ENCODE measurements at places on chromosomes 1 and 21. TPM values are rescaled to one million over a fixed set of nuclear protein-coding genes. Genes with fewer than 3 reads are reported as not detected.

DNA sequence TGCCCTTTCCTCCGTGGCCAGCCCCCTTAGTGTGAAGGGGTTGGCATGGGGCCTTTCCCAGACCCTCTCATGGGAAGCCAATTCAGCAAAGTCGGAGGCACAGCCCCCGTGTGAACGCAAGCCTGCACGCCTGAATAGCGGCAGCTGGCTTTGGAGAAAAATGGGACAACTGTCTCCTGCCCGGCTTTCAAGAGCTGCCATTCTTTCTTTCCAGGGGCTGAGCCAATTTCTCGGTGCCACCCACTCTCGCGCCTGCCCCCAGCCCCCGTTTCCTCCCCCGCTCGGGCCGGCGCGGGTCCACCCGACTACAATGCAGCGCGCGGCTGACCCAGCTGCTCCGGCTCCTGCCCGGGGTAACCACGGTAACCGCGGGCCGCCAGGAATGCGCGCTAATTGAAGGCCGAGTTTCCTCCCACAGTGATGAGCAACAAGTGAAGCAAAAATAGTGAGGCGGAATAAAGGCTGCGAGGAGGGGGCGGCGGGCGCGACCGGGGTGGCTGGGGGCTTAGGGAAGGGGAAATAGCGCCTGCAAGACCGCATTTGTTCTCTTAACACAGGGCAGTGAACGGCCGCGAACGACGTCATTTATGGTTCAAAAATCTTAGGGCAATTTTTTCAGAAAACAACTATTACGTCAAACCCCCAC, 27.8 kb downstream of the ILDR2 start:
- DNase-seq, result no peak

DNA sequence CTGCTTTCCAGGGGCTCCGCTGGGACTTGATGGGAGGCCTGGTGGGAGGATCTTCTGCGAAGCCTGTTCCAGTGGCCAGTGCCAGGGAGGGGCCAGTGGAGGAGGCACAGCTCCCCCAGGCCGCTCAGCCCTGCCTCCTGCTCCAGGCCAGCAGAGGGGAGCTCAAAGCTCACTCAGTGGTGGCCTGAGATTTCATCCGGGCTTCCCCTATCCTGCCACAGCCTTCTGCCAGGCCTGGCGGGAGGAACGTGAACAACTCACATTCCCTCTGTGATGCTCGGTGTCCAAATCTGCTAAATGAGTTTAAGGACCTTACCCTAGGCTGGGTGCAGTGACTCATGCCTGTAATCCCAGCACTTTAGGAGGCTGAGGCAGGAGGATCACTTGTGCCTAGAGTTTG, 3.3 kb downstream of the CLCNKB start:
- no peak for DNase-seq

GRCh38 chr1:64757213-64757612, 12.3 kb downstream of the RAVER2 start:
- DNase-seq, result no peak

GRCh38 chr1:89990976-89991831, 3.7 kb upstream of the ZNF326 start:
- DNase-seq, result no peak

The SLC2A5 gene
- 11.3 TPM for total RNA-seq

The OR10Z1 gene
- total RNA-seq, result not detected

The SDHB gene
- 356 TPM for total RNA-seq

Data from gastrocnemius medialis (tissue), 4 donors.